H9 (cell line): ENCODE measurements at places on chromosomes 2 and 18.

- DNase-seq, result no peak
Observed at GRCh38 chr2:677959-678550, 849 bp upstream of the TMEM18 start.

DNA sequence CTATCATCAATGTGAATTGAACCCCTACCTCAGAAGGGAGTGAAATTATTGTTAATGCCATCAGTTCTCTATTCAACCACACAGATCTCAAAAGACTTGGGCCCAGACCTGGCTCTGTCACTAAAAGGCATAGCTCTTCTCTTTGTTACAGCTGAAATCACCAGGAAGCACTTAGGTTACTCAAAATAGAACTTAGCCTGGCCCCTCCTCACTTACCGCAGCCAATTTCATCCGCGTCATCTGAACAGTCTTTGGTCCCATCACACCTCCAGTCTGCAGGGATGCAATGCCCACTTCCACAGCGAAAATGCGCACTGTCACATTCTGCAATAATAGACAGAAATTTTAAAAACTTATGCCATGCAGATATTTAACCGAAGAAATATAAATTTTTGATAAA, 41.8 kb downstream of the LRP2 start:
- no peak for DNase-seq

DNA sequence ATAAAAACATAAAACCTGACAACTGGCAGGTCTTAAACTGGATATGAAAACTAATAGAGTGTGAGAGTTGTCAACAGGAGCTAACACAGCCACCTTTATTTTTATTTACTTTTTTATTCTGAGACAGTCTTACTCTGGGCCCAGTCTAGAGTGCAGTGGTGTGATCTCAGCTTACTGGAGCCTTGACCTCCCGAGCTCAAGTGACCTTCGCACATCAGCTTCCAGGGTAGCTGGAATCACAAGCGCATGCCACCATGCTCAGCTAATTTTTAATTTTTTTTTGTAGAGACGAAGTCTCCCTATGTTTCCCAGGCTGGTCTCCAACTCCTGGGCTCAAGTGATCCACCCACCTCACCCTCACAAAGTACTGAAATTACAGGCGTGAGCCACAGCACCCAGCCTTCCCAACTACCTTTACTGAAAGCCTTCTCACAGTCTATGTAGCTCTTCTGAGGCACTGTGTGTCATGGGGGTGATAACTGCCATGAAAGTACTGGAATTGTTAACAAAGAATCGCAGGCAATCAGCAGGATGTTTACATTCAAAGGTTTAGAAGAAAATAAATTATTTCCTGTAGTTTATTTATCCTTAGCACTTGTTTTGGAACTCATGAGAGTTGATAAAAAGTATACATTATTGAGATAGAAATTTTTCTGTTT, 24.3 kb downstream of the GDF7 start:
- DNase-seq, result no peak

GRCh38 chr18:13218997-13219396, 437 bp downstream of the LDLRAD4 start:
- DNase-seq, result no peak

- DNase-seq, result no peak
Observed at GRCh38 chr2:39024833-39025232, 96.0 kb downstream of the SOS1 start.

- peak; percentile 92 for DNase-seq
Observed at GRCh38 chr2:127591221-127591923, 54.6 kb upstream of the GPR17 start.

- no peak for DNase-seq
Observed at GRCh38 chr2:106703161-106703560, 182.8 kb downstream of the ST6GAL2 start.

- peak; percentile 90 for DNase-seq
Observed at GRCh38 chr2:63050334-63051041, at the start of gene OTX1. Gene OTX1, plus strand, starts transcription at chr2:63050830. Its CDS starts 2,161 bp downstream, at chr2:63052991.

DNA sequence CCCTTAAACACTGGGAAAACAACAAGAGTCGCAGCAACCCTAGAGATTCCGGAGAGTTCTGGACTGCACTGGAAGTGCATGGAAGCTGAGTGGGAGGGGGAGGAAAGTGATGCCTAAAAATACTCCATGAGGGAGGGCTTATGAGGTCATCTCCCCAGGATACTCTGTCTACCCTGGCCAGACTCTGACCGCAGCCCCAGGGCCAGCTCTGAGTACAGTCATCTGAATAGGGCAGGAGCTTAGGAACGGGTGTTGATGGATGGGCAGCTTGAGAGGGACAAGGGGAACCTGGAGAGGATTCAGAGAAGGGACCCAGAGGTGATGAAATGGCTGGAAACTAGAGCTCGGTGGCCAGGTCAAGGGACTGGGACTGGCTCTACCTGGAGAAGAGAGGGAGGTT, 79.3 kb upstream of the IGFBP5 start:
- no peak for DNase-seq

DNA sequence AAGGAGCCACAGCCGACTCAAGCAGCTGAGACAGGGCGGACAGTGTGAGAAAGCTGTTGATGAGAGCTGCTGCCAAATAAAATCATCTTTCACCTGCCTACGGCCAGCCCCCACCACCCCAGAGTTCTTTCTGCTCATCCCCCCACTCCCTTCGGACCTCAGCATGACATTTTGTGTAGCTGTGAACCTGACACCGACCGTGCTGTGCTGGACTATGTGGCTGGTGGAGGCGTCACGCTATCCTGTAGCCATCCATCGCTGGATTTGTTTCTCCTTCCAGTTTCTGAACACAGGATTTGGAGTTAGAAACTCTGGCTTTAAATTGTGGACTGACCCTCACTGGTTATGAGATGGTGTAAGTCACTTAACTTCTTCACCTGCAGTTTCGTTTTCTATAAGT, 317.3 kb downstream of the DCDC2C start:
- DNase-seq, result no peak

- DNase-seq, result peak; percentile 90
Observed at GRCh38 chr2:70919672-70920366, 15.9 kb upstream of the ATP6V1B1 start.
